ENCODE measurements at places on chromosomes 12 and 14. TPM values are rescaled to one million over a fixed set of nuclear protein-coding genes. Genes with fewer than 3 reads are reported as not detected.

The SMARCC2 gene
- 81.6 TPM for total RNA-seq

The HOXC10 gene
- total RNA-seq: 0.14 TPM

The FAM186B gene
- 1.3 TPM for total RNA-seq

The NOS1 gene
- 0.33 TPM for total RNA-seq

The GPRC5D gene
- 1.1 TPM for total RNA-seq

The SLC6A13 gene
- 12.0 TPM for total RNA-seq

The MANSC1 gene
- 2.9 TPM for total RNA-seq

DNA sequence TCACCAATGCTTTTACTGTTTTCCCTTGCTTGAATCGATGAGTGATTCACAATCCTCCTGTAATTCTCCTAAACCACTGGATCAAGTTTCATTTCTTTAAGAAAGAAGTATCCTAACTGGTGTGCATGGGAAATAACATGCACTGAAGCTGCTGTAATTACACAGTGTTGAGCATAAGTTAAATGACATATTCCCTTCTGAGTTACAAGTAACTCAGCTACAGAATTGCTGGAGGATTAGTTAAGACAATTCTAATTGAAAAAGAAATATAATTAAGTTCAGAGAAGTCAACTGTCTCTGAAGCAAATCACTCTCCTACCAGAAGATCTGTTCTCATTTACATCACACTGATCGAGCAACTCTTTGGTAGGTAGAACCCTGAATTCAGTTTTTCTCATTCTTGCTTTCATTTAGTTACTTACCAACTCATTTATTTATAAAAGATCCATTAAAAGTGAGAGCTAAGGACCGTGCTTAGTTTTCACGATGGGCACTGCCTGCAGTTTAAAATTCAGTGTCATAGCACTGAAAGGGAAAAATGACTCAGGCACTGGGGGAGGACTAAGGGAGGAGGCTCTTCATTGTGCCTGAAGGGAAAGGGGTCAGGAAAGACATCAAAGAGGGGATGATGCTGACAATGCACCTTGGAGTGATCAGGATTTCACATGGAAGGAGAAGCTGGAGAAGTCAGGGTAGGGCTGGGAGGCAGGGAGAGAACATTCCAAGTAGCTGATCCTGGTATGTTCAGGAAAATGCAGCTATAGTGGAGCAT is 327.2 kb downstream of the EMP1 start:
- no peak for ATAC-seq

- no peak for ATAC-seq
These were observed 981 bp downstream of the FLVCR2 start for GRCh38 chr14:75579338-75579864.

GRCh38 chr12:45051572-45052125 is 750 bp upstream of the DBX2 start:
- no peak for ATAC-seq

DNA sequence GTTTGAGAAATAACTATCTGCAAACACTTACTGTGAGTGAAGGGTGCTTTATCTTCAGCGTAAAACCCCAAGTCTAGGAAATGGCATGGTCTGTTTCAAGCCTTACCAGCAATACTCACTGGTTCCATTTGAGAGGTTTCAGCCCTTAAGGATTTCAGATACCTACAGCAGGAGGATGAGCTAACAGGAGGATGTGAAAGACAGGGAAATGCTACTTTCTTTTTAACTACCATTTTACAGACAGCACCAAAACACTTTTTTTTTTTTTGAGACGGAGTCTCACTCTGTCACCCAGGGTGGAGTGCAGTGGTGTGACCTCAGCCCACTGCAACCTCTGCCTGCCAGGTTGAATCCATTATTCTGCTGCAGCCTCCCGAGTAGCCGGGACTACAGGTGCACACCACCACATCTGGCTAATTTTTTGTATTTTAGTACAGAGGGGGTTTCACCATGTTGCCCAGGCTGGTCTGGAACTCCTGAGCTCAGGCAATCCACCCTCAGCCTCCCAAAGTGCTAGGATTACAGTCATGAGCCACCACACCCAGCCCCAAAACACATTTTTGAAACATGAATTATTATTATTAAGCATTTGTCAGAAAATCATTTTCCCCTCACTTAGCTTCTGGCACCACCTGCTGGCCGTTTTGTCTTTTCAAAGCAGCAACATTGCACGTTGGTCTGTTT is 4.6 kb downstream of the MTRFR start:
- ATAC-seq: peak; percentile 10

DNA sequence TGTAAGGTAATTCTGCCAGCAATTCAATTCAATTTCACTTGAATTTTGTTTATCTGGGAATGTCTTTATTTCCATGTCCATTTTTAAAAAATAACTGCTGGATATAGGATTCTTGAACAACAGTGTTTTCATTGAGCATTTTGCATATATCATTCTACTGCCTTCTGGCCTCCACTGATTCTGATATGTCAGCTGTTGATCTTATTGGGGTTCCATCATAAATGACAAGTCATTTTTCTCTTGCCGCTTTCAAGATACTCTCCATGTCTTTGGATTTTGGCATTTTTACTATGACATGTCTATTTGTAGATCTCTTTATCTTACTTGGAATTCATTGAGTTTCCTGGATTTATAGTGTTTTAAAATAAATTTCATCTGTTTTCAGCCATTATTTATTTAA is 180.5 kb upstream of the LMNTD1 start:
- ATAC-seq: no peak

DNA sequence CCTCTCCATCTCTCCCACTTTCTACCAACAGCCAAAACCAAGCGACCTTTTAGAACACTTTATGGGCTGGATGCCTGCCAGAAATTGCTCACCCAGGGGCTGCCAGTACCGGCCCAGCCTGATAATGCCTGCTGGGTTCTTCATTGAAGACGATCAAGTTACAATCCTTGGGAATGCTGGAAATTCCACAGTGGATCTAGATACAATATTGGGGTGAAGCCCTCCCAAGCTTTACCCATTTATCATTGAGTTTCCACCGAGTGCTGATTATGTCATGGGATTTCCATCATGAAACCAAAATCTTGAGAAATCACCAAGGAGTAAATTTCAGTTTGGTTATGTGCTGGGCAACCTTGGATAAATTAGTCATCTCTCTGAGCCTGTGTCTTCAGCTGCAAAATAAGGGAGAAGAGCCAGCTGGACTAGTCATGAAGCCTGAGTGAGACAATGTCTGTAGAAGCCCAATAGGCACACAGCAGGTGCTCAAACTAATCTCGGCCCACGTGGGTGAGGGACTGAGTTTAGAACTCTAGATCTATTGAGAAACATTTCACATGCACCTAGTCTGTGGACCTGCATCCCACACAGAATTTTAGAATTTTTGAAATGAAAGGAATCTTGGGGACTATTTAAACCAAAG is 75.5 kb upstream of the CLMN start:
- no peak for ATAC-seq

- ATAC-seq: peak; percentile 73
These were observed 8.1 kb upstream of the RNF34 start for GRCh38 chr12:121391619-121392324.

DNA sequence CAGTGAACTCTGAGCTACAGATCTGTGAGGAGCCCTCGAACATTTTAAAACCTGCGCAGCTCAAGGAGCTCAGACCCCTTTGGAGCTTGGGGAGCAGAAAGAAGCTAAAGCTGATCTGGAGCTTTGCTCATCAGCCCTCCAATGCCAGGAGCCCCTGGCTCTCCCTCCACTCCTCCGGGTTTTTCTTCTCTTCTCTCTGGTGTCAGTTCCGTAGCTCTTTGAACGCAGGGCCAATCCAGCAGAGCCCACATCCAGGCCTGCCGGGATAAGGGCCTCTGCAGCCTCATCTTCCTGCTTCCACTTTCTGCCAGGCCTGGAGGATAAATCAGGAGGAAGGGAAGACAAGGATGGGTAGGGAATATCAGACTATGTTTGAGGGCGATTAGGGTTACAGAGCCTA is 6.0 kb downstream of the HOXC4 start:
- peak; percentile 21 for ATAC-seq

GRCh38 chr12:66813137-66813892 is 134.4 kb upstream of the GRIP1 start:
- no peak for ATAC-seq

GRCh38 chr14:70130482-70130881 is 58.3 kb downstream of the SLC8A3 start:
- peak; percentile 96 for ATAC-seq

GRCh38 chr14:69695322-69696203 is 71.4 kb upstream of the SRSF5 start:
- no peak for ATAC-seq

GRCh38 chr12:74415633-74416032 is 122.0 kb upstream of the ATXN7L3B start:
- no peak for ATAC-seq

- no peak for ATAC-seq
These were observed 57.1 kb downstream of the ZDHHC17 start for GRCh38 chr12:76820888-76821482.

DNA sequence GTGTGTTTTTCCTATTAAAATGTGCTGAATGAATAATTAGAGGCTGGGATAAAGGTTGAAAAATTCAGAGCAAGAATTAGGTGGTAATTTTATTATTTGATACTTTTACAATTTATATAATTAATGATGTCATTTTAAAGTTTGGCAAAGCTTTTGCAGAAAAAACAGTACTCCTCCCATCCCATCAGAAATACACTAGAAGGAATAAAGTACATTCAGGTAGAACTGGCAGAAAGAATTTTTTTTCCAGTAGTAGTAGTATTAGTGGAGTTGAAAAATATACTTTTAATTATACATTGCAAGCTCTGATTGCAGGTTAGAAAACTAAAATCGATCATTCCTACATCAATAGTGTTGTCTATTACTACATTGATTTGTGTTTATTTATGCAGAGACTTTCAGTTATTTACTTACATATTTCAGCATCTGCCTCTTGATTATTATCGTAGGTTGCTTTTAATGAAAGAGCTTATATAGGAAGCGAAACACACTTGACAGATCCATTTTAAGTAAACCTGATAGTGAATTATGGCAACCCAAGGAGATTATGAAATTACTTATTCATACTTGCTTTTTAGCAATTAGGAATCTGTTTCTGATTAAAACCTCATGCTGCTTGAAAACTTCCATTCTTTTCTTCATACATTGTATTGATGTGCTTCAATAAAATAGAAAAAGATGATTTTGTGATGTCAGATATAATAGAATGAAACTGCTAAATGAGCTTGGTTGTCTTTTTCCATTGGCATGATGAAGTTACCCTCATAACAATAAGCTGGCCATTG is 10.1 kb downstream of the FOXG1 start:
- no peak for ATAC-seq

DNA sequence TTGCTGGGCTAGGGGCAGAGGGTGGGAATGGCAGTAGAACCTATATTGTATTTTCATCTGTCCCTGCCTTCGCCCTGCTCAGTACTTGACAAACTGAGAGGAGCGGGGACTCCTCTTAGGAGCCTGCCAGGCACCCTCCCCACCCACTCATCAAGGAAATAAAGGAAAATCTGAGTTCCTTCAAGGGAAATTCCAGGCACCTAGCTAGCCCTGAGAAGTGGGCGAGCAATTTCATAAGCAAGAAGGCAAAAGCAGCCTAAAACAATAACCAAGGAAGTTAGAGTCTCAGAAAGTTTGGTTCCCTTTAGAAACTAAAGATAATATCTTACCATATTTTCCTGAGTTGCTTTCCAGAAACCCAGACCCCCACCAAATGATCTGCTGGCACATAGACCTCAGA is 10.6 kb upstream of the PLEKHD1 start:
- no peak for ATAC-seq

DNA sequence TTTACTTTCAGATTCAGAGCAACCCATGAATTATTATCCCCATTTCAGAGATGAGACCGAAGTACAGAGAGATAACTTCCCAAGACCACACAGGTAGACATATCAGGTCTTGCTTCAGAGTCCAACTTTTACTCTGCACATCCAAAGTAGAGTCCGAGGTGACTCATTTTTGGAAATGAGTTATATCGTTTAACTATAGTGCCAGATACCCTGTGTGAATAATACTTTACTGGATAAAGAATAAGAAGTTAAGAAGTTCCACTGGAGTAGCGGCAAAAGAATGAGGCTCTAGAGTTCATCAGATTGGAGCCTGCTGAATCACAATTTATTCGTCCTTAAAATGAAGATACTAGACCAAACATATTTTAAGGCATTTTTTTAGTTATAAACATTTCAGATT is 124.7 kb downstream of the EPS8 start:
- ATAC-seq: no peak

DNA sequence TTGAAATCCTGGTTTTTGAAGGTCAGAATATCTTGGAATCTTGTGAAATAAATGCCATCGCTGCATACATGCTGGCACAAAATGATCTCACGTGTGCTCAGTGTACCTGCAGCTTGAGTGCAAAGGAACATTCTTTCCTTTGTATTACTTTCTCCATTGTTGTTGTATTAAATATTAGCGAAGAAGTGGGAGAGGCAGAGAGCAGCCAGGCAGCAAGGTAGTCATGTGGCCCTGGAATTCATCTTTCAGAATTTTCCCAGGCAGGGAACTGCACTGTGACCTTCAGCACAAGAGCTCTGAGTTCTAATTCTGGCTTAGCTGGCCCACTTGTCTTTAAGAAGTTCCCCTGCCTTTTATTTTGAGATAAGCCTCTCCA is 145.5 kb downstream of the PRKCH start:
- ATAC-seq: no peak

DNA sequence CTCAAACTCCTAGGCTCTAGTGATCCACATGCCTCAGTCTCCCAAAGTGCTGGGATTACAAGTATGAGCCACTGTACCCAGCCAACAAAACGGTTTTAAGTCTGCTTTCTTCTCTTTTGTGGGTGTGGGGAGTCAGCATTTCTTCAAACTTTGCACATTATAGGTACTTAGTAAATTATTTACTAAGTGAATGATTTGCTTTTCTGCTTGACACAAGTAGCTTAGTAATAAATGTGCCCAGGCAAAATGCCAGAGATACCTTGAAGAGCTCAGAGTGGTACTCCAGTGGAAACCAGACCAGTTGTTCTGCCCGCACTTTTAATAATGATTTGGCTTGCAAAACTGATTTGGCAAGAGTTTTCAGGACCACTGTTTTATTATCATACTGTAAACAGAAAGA is 15.0 kb downstream of the DEPDC4 start:
- ATAC-seq: no peak

GRCh38 chr12:118404876-118405521 is 28.6 kb downstream of the SUDS3 start:
- peak; percentile 53 for ATAC-seq
